Aortic smooth muscle cell (primary cell): ENCODE measurements at places on chromosomes 7 and 10. TPM values are rescaled to one million over a fixed set of nuclear protein-coding genes. Genes with fewer than 3 reads are reported as not detected.

The INA gene
- 0.26 and 0.44 TPM in 2 replicates for total RNA-seq

The TMED4 gene
- 96.1 and 123 TPM in 2 replicates for total RNA-seq

The KCNMA1 gene
- 95.4 and 148 TPM in 2 replicates for total RNA-seq

The C10orf105 gene
- under 0.01 TPM in 1 of 2 replicates, not detected in the other for total RNA-seq

The ADCYAP1R1 gene
- total RNA-seq = under 0.01 and 0.13 TPM in 2 replicates

The FXYD4 gene
- total RNA-seq = not detected in 2 replicates
